ENCODE measurements at places on chromosomes 1 and 21.

GRCh38 chr1:183634429-183635065 is 1.0 kb downstream of the ARPC5 start:
- no peak for DNase-seq

DNA sequence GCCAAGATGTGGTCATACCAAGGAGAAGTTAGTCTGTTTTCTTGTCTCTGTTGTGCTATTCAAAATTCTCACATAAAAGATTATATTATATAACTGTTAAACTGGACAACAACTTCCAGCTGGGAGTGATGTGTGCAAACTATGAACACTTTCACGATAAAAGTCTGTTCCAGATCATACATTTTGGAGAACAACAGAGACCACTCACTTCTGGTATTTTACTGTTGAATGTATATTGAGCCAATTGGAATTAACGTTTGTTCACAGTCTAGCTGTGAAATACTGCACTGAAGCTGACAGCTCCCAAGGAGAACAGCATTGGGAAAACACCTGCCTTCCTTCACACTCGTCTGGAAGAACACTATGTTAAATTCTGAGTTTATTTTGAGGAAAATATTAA is 860 bp upstream of the SHCBP1L start:
- DNase-seq = no peak

- no peak for DNase-seq
Observed at GRCh38 chr1:89822109-89822962, 1.5 kb downstream of the LRRC8D start.

DNA sequence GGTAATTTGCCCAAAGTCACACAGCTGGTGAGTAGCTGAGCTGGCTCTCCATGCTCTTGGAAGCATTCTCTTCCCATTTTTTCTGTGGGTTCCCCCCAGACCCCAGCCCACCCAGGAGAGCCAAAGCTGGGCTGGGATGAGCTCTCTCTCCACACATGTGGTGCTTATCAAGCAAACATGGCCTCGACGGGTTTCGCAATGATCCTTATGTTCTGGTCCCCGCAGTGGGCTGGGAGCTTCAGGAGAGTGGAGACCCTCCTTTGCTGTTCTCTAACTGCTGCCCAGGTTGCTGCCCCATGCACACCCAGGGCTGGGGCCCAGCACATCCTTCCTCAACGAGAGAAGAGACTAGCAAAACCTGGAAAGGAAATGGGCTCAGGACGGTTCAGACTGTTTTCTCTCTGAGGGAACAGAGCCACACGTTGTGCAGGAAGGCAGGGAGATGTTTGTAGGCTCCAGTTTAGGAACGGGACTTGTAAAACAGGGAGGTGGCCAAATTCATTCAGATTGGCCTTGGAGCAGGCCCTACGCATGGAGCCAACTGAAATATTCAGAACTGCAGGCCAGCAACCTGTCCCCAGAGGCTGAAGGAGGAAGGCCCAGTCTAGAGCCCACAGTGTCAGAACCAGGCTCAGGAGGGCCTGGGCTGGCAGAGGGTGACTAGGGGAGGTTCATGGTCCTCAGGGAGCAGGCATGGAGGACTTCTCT is 27.2 kb upstream of the CSF1 start:
- no peak for DNase-seq

DNA sequence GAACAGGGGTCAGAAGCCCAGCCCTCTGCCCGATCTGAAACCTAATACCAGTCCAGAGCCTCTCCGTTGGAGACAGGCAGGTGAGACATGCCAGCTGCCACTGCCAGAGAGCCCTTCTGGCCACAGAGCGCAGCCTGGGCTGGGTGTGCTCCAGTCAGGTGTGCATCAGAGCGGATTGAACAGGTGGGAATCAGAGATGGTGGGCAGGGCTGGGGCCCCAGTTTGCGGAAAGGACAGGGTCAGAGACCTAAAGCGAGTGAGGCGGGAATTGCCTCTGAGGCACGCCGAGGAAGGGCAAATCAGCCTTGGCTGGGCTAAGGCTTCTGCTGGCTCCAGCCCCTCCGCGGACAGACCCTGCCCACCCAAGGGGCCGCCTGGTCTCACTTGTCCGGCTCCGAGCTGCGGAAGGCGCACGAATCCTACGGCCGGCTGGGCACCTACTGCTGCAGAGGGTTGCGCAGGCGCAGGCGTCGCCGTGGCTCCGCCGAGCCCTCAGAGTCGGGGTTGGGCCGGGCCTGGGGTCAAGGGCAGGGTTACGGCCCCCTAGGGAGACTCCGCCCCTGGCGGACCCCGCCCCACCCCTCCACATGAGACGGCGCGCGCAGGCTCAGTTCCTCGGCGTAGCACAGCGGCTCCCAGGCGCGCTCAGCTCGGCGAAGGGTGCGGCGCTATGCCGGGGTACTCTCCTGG is 10.3 kb downstream of the CPLANE2 start:
- DNase-seq = no peak

GRCh38 chr1:181104042-181104789 is 15.7 kb downstream of the IER5 start:
- DNase-seq = no peak

DNA sequence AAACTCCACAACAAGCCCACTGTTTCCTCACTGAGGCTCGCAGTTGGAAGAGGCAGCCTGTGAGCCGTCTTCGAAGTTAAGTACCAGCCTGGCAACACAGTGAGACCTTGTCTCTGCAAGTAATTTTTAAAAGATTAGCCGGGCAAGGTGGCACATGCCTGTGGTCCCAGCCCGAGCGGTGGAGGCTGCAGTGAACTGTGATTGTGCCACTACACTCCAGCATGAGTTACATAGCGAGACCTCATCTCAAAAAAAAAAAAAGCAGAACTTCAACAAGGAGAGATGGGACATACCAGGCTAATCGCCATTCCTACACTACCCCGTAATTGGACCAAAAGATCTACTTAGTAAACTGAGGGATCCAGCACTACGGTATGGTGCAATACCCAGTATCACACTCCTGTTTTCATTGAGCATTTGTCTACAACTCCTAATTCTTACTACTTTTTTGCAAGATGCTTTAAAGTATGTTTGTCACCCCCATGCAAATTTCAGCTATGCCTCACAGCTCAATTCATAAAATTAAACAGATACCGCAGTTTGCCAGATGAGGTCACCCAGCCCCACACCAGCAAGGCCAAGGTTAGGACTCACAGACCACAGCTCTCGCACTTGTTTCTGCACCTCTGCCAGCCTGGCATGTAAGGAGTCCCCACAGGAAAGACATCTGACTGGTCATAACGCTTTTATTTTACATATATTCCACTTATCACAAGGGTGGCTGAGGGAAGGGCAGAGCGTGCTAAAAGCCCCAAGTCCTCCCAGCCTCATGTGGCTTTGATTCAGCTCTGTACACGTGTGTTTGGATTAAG is 21.0 kb downstream of the SDE2 start:
- no peak for DNase-seq

- no peak for DNase-seq
Observed at GRCh38 chr1:26297791-26298124, 8.7 kb downstream of the UBXN11 start.

GRCh38 chr1:112285316-112285715 is 110.7 kb upstream of the CTTNBP2NL start:
- no peak for DNase-seq

DNA sequence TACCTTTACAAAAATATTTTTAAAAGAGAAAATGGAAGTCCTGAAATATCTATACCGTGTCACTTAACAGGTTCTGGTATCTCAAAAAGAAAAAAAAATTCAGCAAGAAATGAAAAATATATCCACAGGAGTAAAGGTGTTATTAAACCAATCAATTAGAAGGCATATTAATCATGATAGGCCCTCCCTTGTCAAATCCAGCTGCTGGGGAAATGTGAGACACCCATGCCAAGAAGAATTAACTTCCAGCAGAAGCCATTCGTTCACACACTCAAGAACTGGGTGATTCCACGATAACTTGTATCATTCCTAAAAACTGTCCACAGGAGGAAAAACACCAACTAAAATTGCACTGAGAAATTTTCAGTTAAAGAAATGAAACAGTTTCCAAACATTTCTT is 57.6 kb downstream of the APP start:
- DNase-seq = no peak

- no peak for DNase-seq
Observed at GRCh38 chr1:211697356-211697755, 21.9 kb upstream of the NEK2 start.

DNA sequence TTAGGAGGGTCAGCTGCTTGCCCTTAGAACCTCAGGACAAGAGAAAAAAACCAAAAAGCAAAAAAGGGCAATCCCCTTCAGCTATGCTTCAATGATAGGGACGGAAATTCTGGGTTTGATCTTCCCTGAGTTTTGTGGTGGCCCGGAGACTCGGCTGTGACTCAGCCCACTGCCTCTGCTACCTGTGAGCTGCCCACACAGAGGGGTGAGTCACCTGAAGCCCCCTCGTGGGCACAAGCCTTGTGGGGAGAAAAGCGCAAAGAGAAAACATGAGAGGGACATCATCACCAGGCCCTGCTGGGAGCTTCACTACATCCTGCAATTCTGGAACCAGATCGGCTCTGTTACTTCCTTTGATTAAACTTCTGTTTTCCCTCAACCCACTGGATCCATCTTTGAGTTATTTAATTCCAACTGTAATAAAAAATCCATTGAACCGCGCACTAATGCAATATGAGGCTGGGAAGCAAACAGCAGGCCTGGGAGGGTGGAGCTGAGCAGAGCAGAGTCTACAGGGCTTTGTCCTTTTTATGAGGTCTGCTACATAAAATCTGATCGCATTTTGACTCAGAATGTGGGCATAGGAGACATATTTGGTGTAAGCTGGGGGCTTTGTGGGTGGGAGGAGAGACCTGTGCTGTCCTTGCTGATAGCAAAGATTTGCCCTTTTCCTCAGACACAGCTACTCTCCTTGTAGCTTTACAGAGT is 58.7 kb upstream of the STUM start:
- DNase-seq = no peak

GRCh38 chr21:43012596-43012995 is 38.2 kb downstream of the PKNOX1 start:
- DNase-seq = no peak

- DNase-seq = no peak
Observed at GRCh38 chr21:42745511-42746239, 92.3 kb downstream of the PDE9A start.

- no peak for DNase-seq
Observed at GRCh38 chr1:49163031-49163430, 386.3 kb upstream of the BEND5 start.

- DNase-seq = no peak
Observed at GRCh38 chr1:218865591-218865990, 308.1 kb upstream of the LYPLAL1 start.

DNA sequence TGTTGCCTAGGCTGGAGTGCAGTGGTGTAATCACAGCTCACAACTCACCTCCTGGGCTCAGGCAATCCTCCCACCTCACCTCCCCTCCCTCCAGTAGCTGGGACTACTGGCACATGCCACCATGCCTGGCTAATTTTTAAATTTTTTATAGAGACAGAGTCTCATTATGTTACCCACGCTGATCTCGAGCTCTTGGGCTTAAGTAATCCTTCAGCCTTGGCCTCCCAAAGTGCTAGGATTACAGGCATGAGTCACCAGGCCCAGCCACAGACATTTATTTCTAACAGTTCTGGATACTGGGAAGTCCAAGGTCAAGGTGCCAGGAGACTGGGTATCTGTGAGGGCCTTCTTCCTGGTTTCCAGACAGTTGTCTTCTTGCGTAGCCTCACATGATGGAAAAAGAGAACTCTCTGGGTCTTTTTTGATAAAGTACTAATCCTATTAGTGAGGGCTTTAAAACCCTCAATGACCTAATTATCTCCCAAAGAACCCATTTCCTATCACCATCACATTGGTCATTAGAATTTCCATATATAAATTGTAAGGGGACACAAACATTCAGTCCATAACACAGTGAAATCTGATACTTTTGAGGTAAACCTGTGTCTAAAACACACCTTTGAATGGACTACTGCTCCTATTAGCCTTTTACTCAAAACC is 67.9 kb downstream of the PHACTR4 start:
- DNase-seq = no peak

- DNase-seq = no peak
Observed at GRCh38 chr1:86507935-86508582, 38.8 kb upstream of the CLCA4 start.

GRCh38 chr1:33257207-33257771 is 997 bp downstream of the ZNF362 start:
- DNase-seq = no peak

- DNase-seq = no peak
Observed at GRCh38 chr1:29264773-29265389, 28.6 kb downstream of the PTPRU start.

- DNase-seq = no peak
Observed at GRCh38 chr1:51567653-51568052, 48.6 kb upstream of the EPS15 start.

DNA sequence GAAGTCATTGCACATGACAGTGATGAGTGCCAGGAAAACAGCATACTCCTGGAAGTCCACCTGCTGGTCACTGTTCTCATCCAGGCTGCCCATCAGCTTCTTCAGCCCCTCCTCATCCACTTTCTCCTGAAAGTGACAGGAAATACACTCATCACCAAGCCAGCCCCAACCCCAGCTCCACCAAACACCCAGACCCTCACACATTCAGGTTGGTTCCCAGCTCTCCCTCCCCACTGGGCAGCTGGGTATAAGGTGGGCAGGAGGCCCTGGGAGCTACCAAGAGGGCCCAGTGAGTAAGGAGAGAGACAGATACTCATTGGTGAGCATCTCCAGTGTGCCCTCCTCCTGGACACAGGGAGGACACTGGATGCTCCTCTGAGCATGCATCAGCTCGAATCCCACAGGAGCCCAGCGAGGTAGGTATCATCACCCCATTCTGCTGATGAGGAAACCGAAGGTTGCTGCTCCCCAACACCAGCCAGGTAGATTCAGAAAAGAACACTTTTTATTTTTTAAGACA is 4.1 kb downstream of the S100A2 start:
- no peak for DNase-seq

- no peak for DNase-seq
Observed at GRCh38 chr1:41360074-41360785, 1.0 kb upstream of the FOXO6 start.

DNA sequence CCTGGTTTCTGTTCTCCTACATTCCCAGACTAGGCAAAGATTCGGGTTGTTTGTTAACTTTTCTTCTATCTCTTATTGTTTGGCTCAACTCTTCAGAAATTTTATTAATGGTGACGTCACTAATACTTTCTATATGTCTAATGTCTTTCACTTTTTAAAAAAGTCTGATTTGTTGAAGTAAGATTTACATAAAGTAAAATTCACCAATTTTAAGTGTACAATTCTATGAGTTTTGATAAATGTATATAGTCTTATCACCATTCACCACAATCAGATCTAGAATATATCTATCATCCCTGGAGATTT is 27.8 kb downstream of the EXTL2 start:
- no peak for DNase-seq

GRCh38 chr1:1680912-1681273 is 11.7 kb downstream of the SLC35E2B start:
- DNase-seq = no peak

- no peak for DNase-seq
Observed at GRCh38 chr1:224300346-224300745, 29.6 kb downstream of the NVL start.

GRCh38 chr1:32963746-32964460 is 706 bp downstream of the RNF19B start:
- peak; percentile 28 for DNase-seq

- DNase-seq = no peak
Observed at GRCh38 chr1:247905910-247906503, 10.6 kb downstream of the OR2W3 start.

Data from stimulated activated CD8-positive, alpha-beta memory T cell treated with anti-CD3 and anti-CD28 coated beads, Interleukin-2, amount 100 ng/mL, for 1 hour (primary cell).